Left cardiac atrium (tissue), 4 donors: ENCODE measurements at places on chromosomes 7 and 10. TPM values are rescaled to one million over a fixed set of nuclear protein-coding genes. Genes with fewer than 3 reads are reported as not detected.
A peak's percentile ranks its signal among the peaks of the same experiment; 100 is the strongest.

Gene MOGAT3
- not detected for total RNA-seq

Gene HOXA9
- total RNA-seq: not detected

Gene ABI1
- total RNA-seq: 26.7 TPM

Gene PDE6C
- not detected for total RNA-seq

Gene ACTR3C
- total RNA-seq: 4.9 TPM

Gene LRRTM3
- not detected for total RNA-seq

Gene ADCY1
- total RNA-seq: 5.7 TPM

Gene CTAGE6
- total RNA-seq: 0.12 TPM

Gene TET1
- 3.4 TPM for total RNA-seq

Gene STAG3
- total RNA-seq: 0.68 TPM

DNA sequence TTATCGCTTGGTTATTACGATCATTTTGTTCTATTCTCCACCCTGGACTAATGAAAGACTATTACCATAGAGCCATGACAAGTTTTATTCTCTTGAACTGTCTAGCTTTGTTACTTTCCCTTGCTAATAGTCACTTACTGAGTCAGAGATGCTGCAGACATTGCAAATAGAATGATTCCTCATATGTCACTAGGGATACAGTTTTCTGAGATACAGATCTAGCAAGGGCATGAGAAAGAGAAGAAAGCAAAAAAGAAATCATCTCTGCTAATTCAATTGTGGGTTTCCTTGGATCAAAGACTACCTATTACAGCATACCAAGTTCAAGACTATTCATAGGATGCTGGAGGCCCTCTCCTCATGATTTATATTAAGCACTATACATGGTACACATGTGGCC, 204.3 kb downstream of the MBL2 start:
- DNase-seq: no peak

- peak; percentile 29 for DNase-seq
These were observed 67.7 kb upstream of the JCAD start for GRCh38 chr10:30127120-30127541.

DNA sequence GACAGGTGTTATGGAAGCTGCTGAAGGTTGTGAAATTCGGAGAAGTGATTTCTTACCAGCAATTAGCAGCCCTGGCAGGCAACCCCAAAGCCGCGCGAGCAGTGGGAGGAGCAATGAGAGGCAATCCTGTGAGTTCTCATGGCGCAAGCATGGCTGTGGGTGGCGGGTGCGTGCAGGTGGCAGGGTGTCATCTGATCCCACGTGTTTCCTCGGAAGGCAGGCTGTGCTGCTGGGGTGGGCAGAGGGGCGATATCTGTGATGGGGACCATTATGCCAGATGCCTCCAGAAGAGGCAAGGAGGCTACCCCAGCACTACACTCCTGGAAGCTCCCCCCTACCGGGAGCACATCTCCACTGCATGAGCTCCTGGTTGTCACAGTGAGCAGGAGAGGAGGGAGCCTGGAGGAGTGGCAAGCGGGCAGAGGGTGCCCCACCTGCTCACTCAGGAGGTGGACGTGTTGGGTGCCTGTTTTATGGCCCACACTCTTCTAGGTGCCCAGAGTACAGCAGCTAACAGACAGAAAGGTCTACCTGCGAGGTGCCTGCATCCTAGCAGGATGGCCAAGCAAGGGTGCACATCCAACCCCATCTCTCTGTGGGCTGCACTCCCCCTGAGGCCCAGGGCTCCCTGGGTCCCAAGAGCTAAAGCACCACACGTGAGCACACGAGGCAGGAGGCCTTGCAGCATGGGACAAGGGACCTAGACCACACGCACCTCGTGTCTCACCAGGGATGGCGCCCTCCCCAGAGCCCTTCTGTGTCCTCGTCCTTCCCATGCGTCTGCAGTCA, 204.7 kb downstream of the EBF3 start:
- DNase-seq: peak; percentile 5

DNA sequence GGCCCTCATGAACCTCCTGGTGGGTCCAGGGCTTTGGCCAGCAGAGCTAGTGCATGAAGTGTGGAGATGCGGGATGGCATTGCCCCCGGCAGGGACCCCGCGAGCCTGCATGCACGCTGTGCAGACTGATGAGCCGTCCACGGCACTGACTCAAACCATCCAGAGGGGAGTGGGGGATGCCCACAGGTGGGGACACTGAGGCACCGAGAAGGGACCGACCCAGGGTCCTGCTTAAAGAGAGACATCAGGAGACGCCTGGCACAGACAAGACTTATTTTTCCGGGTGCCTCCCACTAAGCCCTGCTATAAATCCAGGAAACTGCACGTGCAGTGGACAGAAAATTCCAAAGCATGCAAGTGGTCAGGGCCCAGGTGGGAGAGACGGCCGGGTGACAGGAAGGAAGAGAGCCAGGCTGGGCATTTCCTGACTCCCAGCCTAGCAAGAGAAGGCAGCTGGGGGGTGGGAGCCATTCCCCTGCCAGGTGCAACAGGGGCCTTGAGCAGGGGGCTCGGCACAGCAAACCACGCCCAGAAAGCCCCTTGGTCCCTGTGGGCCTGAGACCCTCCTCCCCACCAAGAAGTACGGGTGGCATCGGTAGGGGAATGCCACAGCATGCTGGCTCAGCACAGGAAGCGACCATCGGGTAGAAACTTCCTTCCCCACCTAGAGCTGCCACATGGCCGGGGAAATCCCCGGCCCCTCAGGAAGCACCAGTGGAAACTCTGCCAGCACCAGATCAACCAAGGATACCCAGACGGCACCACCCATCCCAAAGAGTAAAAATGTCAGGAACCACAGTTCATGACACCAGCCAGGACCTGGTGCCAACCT, 91.5 kb downstream of the FOXL3 start:
- peak; percentile 18 for DNase-seq

- DNase-seq: peak; percentile 81
These were observed 24.2 kb downstream of the PWWP2B start for GRCh38 chr10:132420981-132421846.

- no peak for DNase-seq
These were observed 918.2 kb upstream of the ZNF722 start for GRCh38 chr7:63080406-63080805.

- peak; percentile 85 for DNase-seq
These were observed 13.5 kb downstream of the CRYGN start for GRCh38 chr7:151426441-151426903.

GRCh38 chr10:28503114-28503513, 29.8 kb upstream of the WAC start:
- DNase-seq: no peak

- DNase-seq: no peak
These were observed 19.2 kb upstream of the TTYH3 start for GRCh38 chr7:2612445-2613097.

DNA sequence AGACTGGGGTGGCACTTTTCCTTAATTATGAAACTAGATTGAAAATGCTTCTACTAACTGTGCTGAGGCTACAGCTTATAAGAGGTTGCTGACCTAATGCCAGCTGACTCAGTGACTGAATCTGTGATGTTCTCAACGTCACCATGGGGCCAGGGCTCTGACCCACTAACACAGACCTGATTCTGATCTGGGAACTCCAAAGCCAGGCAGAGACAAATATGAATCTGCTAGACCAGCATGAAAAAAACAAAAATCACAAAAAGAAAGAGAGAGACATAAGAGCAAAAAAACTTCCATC, 16.1 kb downstream of the USP6NL start:
- no peak for DNase-seq

DNA sequence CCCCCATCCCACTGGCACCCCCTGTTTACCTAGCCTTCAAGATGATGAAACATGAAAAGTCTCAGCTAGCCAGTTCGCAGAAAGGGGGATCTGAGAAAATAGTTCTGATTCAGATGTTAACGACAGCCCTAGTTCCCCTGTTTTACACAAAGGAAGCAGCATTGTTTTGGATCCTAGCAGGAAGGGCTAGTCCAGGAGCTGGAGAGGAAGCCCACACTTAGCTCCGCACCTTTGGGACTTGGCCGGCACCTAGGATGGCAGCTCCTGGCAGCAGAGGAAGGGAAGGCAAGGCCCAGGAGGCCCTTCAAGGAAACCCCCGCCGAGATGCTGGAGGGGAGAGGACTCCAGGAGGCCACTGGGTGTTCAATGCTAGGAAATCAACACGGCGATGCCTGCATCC, 29.0 kb upstream of the MGMT start:
- DNase-seq: no peak

- no peak for DNase-seq
These were observed at the start of gene PKD1L1 for GRCh38 chr7:47948141-47948790. Gene PKD1L1, minus strand, starts transcription at chr7:47948466. Its CDS starts 26 bp downstream, at chr7:47948440.

GRCh38 chr7:42389697-42390096, 152.7 kb upstream of the GLI3 start:
- no peak for DNase-seq

DNA sequence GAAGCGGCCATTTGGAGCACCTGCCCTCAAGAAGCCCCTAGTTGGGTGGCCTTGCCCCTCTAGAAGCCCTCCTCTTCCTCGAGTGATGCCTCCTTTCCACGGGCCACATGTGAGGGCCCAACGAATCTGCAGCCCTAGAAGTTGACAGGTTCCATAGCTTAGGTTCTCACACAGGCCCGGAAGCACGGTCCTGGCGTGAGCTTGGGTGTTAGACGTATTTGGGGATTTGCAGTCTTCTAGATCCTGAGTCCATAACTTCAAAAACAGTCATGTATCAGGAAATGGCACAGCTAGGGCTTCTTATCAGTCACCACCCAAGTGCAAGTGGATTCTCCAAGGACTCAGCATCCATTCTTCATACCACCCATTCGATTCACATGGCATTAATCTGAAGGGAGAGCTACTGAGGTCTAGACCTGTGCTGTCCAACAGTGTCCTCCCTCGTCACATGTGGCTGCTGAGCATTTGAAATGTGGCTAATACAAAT, 477 bp upstream of the FBXW4 start:
- DNase-seq: no peak

GRCh38 chr7:134420424-134421125, 38.3 kb downstream of the AKR1B1 start:
- DNase-seq: no peak

- no peak for DNase-seq
These were observed 208.7 kb downstream of the PAXIP1 start for GRCh38 chr7:154794147-154794780.

- DNase-seq: no peak
These were observed 133.4 kb upstream of the PTN start for GRCh38 chr7:137476937-137477336.

GRCh38 chr7:80053124-80053523, 81.5 kb upstream of the GNAI1 start:
- no peak for DNase-seq

- no peak for DNase-seq
These were observed 64.9 kb downstream of the ZNF92 start for GRCh38 chr7:65438598-65438997.

DNA sequence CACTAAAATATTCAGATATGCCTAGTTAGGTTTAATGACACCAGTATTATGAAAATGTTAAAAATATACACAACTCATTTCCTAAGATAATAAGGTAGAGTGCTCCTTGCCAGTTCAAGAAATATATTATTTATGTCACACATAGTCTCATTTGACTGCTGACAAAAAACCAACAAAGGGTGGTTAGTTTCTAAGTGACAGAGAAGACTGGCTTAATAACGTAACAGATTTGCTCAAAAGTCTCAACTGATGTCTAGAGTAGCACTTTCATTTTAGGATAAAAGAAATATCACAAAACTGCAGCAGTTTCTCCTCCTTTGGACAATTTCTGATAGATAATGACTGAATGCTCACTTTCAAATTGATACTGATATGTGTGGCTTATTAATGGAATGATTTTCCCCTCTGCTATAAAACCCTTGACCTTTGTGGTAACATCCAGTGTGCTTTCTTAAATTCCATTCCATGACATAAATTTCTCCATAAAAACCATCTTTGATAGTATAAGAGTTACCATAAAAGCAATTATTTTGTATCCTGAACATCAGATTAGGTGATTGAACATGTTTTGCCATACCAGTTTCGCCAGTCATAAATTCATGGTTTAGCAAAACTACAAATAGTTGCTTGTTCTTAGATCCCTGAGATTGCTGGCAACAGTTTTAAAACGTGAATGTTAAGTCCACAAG, 94.2 kb downstream of the NRBF2 start:
- DNase-seq: no peak

DNA sequence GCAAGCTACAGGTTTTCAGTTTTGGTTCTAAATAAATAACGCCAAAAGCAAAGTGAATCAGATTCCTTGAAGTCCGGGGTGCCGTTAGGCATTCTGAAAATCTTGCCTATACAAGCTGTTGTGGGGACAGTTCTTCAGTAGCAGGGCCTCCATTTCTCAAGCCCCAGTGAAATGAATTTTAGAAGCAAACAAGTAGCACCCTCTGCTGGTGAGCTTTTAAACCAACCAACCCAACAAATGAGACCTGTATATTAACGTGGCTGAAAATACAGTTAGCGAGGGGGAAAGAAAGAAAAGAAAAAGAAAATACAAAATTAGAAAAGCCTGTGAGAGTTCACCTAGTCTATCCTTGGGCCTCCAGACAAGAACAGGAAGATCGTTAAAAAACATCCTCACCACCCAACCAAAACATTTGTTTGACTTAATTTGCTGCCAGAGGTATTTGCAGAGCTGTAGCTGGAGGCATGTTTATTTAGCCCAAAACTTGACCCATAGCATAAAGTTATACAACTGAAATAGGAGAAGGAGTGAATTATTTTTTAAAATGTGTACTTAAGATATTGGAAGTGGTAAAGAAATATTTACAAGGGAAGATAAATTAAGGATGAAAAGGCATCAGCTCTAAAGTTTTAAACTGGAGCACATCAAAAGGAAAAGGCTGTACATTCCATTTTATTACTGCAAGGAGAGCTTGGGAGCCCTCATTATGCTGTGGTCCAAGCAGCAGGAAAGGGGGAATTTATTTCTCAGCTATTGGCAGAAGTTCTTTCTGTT, 98.9 kb downstream of the DYNC1I1 start:
- DNase-seq: no peak

DNA sequence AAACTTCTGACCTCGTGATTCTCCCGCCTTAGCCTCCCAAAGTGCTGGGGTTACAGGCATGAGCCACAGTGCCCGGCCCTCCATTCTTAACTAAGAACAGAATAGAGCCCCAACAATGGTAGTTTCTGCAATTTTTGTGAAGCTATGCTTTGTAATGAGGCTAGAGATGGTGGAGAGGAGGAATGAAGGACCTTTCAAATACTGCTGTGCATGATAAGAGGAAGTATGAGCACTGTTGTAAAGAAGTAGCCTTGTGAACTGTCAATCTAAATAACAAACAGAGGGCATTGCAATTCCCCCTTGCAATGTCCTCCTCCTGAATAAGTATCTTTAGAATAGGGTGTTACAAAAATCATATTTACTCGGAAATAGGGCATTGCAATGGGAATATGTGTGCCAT, 70.2 kb downstream of the EVX1 start:
- DNase-seq: no peak

GRCh38 chr10:132120200-132120599, 54.5 kb downstream of the JAKMIP3 start:
- DNase-seq: no peak
